Suppressor macrophage (primary cell): ENCODE measurements at places on chromosomes 2 and 18.

- no peak for DNase-seq
These were observed 12.3 kb upstream of the TNFRSF11A start for GRCh38 chr18:62312851-62313250.

DNA sequence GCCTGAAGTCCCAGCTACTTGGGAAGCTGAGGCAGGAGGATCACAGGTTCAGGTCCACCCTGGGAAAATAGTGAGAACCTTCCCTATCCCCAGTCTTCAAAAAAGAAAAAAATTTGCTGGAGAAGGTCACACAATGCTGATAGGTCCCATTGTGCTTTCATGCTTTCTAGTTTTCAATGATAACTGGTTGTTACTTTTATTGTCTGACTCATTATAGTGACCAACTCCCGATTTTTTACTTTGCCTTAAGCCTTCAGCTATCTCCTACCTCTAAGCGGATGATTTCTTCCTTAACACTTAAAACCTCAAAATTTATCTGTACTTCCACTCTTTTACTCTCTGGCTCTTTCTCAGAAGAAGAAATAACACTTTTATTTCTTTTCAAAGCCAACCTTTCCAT, 17.3 kb downstream of the MSH2 start:
- no peak for DNase-seq

DNA sequence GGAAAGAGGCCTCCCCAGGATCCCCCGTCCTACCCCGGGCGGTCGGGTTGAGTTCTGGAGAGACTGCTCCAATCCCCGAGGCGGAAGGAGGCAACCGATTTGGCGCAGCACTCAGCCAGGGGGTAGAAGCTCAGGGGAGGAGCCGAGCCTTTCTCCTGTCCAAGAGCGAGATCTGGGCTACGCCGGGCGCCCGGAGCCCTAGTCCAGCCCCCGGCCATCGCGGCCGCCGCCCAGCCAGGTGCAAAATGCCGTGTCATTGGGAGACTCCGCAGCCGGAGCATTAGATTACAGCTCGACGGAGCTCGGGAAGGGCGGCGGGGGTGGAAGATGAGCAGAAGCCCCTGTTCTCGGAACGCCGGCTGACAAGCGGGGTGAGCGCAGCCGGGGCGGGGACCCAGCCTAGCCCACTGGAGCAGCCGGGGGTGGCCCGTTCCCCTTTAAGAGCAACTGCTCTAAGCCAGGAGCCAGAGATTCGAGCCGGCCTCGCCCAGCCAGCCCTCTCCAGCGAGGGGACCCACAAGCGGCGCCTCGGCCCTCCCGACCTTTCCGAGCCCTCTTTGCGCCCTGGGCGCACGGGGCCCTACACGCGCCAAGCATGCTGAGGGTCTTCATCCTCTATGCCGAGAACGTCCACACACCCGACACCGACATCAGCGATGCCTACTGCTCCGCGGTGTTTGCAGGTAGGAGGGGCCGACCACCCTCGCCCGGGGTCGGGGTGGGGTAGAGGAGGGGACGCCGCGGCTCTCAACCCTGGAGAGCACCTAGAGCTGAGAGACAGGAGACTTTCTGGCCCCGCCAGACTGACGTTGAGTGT, at the start of gene DYSF:
DYSF (plus strand) TSS at position 158 of the 817 bp plus-strand sequence.
- DNase-seq = peak; percentile 50

GRCh38 chr2:143850084-143850483, 669.8 kb downstream of the ZEB2 start:
- DNase-seq = no peak

DNA sequence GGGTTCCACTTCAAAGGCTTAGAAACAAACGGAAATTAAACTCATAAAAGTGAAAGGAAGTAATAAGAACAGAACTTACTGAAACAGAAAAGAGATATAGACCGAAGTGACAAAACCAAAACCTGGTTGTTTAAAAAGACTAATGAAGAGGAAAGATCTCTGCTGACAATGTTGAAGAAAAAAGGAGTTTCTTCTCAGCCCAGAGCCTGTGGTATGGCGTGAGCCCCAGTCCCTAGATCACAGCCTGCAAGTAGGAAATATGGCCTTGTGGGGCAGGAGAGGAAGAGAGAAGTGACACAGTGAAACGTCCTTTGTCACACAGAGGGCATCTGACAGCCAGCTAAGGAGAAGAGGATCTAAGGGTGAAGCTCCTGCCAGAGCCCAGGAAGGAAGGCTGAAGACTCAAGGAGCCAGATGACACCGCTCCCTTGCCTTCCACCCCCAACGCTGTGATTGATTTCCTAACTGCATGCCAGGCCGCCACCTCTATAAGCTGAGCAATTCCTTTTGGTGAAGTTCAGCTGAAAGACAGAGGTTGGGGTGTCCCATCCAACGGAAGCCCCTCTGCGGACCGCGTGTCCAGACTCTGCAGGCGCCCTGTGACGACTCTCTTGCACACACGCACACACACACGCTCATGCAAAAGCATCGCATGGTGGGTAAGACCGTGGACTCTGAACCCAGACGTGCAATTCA, 141.1 kb downstream of the HDAC4 start:
- peak; percentile 87 for DNase-seq

DNA sequence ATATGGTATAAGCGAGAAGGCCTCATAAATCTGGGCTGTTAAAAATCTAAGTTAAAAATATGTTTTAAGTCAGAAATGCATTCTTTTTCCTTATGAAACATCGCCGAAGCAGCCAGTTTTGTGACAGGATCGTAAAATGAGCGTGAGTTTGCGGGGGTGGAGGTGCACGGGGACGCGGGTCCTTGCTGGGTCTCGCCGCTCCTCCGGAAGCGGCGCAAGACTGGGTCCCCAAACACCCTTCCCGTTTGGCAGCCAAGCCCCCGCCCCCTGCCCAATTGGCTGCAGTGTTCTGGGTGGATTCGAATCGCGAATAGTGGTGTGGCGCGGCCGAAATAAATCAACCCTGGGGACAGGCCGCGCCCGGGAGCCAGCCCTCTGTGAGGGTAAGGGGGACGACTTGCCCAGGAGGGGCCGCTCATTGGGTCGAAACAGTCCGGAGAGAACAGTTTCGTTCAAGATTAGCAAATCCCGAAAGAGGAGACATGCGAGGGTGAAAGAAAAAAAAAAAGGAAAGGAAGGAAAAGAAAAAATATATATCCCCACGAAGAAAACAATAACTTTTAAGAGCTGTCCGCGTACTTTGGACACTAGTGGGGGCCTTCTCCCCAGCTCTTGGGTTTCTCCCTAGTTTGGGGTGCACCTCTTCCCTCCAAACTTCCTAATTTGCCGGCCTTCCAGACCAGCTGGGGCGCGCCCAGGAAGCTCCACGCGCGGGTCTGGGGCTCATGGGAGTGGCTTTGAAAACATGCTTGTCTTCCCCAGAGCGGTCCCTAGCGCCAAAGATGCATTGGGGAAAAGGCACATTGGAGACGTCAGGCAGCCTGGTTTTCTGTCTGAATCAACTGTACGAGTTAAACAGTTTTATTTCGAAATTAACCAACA, 3.1 kb upstream of the GATA6 start:
- no peak for DNase-seq

GRCh38 chr2:134946073-134946472, 27.5 kb downstream of the CCNT2 start:
- no peak for DNase-seq

DNA sequence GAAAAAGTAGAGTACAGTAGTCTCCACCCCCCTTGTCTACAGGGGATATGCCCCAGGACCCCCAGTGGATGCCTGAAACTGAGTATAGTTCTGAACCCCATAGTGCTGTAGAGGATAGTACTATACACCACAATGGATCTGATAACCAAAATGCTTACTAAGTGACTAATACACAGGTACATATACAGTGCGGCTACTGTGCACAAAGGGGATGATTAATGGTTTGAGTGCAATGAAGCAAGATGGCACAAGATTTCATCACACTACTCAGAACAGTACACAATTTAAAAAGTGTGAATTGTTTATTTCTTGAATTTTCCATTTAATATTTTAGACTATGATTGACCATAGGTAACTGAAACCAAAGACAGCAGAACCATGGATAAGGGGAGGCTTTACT, 446.9 kb upstream of the NRP2 start:
- DNase-seq = no peak

DNA sequence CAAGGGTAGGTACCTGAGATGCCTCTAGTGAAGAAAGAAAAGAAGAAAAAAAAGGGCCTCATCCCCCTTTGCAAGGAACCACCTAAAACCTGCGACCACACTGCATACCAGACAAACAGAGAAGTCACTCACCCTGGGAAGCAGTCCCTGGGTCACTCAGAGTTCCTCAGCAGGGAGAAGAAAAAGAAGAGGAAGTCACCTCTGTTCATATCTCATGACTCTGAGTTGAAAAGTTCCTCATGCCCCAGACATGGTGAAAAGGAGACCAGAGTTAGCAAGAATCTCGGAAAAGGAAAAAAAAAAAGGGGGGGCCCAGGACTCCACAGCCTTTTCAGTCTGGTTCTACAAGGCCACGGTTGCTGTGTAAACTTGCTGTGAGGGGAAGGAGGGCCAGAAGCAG, 478.4 kb upstream of the NRXN1 start:
- peak; percentile 38 for DNase-seq

- DNase-seq = no peak
These were observed 25.2 kb upstream of the HNMT start for GRCh38 chr2:137939026-137939425.

GRCh38 chr18:55488473-55488872, 99.5 kb downstream of the TCF4 start:
- no peak for DNase-seq

DNA sequence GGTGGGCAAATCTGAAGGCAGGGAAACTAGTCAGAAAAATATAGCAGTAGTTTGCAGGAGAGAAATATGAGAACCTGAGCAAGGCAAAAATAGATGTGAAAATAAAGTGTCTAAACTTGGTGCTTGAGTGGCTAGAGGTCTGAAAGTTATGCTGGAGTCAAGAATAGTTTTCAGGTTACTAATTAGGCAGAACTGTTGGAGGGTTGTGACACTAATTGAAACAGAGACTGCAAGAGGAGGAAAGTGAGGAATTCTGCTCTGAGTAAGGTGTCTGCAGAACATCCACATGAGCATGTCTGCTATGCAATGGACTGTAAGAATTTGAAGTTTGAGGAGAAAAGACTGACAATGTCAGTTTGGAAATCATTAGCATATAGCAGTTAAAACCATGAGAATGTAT, 444.0 kb upstream of the LRRTM1 start:
- no peak for DNase-seq

- DNase-seq = no peak
These were observed 945.3 kb downstream of the TRIB2 start for GRCh38 chr2:13662055-13662454.

- peak; percentile 33 for DNase-seq
These were observed 60.0 kb upstream of the SGPP2 start for GRCh38 chr2:222364285-222364895.

DNA sequence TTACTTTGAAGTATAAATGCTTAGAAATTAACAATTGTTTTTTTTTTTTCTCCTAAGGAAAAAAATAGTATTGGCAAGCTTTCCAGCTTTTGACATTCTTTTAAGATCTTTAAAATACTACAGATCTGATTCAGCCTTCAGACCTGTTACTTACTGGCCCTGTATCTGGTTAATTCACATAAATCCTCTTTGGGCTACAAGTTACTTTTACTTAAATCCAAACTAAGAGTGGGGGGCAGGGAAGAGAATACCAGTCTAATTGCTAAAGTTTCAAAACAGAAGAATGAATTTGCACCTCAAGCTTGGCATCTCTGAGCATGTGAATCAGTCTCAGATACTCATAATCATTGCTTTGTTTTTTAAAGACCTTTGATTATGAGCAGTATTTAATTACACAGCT, 386.3 kb downstream of the PARD3B start:
- DNase-seq = no peak

DNA sequence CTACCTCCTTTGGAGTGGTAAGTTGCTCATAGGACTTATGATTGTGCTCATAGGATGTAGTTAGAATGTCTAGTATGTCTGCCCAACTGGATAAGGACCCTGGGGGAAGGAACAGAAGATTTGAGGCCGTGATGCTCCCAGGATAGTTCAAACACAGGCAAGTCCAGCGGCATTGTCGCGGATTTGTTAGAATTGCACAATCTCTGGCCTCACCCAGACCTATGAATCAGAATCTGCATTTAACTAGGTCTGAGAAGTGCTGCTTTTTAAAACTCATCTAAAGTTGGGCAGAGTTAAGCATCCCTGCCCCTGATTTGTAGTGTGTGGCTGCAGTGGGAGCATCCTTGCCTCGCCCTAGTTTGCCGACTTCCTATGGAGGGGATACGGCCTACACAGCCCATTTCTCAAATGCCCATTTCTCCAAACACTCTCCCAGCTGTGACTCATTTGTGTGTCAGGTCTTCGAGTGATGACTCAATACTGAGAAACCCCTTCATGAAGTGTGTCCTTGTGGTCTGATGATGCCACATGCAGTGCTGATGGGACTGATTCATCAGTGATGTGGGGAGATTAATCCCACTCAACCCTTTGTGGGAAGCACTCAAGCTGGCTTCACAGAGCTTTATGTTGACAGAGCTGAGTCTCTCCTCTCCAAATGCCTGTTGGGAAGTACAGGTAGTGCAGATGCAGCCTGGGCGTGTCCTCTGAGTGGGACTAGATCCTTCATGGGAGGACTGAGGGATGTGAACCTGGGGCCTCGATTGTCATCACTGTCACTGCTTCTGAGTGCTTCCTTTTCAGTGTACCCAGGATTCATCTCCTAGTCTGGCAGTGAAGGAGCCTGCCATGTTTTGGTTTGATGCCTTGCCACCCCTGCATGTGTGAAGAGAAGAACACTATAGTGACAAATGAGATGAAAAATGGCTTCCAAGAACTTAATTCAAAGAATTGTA, 18.7 kb downstream of the SMIM21 start:
- DNase-seq = peak; percentile 5

- DNase-seq = no peak
These were observed 59.1 kb upstream of the PSME4 start for GRCh38 chr2:54029721-54030395.

GRCh38 chr18:27473318-27473717, 288.2 kb upstream of the CHST9 start:
- DNase-seq = no peak

DNA sequence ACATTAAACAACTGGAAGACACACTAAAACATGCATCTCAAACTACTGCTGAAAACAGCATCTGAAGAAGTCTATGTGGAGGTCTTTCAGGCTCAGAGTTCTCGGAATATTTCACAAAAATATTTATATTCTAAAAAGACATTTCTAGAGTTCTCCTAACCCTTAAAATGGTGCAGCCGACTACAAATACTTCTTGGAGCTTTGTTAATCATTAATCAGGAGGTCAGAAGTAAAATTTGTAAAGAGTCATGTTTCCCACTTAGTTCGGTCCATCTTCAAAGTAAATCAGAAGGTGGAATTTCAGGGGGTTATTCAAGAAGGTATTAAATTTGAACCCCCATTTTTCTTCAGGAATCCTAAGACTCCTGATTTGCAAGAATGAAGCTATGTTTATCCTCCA, 72.7 kb downstream of the FAM228A start:
- no peak for DNase-seq
